Central memory CD8-positive, alpha-beta T cell (primary cell): ENCODE measurements at places on chromosomes 1 and 21.

DNA sequence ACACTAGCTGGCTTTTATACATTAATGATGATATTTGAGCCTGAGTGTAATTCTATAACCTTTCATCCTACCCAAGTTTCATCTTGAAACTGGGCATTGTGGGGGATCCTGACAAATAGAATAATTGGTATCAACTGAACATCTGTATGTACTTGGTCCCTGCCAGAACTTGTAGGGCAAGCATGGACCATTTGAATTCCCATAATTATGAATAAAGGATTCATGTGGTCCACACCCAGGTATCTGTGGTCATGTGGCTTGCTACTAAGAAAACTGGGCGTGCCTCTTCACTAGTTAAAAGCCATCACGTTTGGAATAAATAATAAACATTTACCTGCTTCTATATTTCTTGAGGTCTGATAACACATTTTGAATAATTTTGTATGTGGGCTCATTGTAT is 20.6 kb upstream of the VTCN1 start:
- DNase-seq: no peak

- no peak for DNase-seq
Observed at GRCh38 chr21:36705679-36706481, 7.0 kb downstream of the SIM2 start.

- DNase-seq: no peak
Observed at GRCh38 chr1:67674260-67675011, 10.6 kb upstream of the GADD45A start.

- no peak for DNase-seq
Observed at GRCh38 chr21:26920055-26920454, 46.8 kb downstream of the ADAMTS5 start.

GRCh38 chr1:243520831-243521230 is 265.0 kb downstream of the SDCCAG8 start:
- DNase-seq: no peak

DNA sequence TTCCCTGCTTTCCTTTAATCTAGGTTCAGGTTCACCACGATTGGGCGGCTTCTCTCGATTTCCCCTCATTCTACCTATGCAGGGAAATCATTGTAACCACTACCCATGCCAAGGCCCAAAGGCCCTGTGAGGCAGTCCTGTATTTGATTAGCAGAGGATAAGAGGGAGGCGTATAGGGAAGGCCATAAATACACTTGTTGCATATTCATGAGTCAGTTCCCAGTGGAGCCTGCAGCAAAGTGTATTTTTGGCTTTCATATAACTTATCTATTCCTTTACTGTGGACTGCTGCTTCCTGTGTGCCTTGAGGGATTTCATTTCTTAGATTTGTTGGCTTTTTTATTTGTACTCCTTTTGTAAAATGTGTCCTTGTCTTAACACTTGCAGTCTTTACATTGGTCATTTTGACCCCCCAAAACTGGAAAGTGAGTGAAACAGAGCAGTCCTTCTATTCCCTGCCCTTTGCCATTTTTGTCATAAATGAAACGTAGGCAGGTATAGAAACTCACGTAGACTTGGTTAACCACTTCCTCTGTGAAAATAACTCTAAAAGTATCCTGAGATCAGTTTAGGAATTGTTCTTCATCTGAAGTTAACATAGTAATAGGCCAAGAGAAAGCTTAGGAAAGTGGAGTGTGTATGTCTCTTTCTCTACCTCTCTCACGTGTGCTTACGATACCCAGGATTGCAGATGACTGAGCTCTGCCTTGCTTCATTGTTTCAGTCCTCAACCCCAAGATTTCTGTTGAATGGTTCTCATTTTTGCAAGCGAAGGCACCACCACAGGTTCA is 19.6 kb upstream of the KCNQ4 start:
- DNase-seq: no peak

- peak; percentile 45 for DNase-seq
Observed at GRCh38 chr1:167627865-167628641, 2.0 kb upstream of the RCSD1 start.

- DNase-seq: no peak
Observed at GRCh38 chr1:54865238-54866073, 21.5 kb downstream of the DHCR24 start.

DNA sequence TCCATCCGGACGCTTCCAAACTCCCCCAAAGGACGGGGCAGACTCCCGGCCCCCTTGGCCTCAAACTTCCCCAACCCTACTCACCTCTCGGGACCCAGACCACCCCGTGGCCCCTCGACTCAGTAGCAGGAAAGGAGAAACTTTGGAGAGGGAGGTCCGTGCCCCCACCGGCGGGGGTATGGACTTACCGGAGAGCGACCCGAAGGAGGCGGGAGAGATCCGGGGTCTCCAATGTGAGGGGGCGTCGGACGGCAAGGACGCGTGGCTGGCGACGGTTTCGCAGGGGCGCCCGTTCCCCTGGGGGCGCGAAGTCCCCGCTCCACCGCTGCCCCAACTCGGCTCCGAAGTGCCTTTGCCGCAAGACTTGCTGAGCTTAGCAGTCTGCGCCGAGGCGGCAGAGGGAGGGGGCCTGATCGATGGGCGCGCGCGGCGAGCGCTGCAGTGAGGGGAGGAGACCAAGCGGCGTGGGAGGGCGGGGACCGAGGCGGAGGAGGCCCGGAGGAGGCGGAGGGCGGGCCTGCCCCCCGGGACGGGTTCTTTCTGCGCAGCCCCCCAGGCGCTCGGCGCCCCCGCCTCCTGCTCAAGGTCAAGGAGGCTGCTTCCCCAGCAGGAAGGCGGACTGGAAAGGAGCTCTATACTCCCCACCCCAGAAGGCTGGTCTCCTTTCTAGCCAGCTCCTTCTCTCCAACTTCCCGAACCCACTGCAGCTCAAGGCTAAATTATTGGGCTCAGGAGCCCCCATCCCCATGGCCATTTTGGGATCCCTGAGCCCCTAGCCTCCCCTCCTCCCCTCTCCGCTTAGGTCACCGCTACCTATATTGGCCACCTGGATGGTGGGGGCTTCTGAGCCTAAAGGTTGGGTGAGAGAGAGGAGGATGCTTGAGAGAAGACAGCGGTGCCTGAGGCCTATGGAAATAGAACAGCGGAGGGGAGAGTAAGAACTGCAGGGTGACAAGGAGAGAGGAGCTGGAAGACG is at the start of gene SYT2:
SYT2 (minus strand) TSS at position 385 of the 976 bp plus-strand sequence. CDS start 104,682 bp downstream, outside the sequence.
- DNase-seq: no peak

- DNase-seq: no peak
Observed at GRCh38 chr1:201448990-201449389, 20.0 kb downstream of the PHLDA3 start.

- no peak for DNase-seq
Observed at GRCh38 chr1:225228871-225229303, 199.0 kb downstream of the LBR start.

- DNase-seq: peak; percentile 44
Observed at GRCh38 chr1:206725109-206725963, 40.6 kb downstream of the MAPKAPK2 start.

DNA sequence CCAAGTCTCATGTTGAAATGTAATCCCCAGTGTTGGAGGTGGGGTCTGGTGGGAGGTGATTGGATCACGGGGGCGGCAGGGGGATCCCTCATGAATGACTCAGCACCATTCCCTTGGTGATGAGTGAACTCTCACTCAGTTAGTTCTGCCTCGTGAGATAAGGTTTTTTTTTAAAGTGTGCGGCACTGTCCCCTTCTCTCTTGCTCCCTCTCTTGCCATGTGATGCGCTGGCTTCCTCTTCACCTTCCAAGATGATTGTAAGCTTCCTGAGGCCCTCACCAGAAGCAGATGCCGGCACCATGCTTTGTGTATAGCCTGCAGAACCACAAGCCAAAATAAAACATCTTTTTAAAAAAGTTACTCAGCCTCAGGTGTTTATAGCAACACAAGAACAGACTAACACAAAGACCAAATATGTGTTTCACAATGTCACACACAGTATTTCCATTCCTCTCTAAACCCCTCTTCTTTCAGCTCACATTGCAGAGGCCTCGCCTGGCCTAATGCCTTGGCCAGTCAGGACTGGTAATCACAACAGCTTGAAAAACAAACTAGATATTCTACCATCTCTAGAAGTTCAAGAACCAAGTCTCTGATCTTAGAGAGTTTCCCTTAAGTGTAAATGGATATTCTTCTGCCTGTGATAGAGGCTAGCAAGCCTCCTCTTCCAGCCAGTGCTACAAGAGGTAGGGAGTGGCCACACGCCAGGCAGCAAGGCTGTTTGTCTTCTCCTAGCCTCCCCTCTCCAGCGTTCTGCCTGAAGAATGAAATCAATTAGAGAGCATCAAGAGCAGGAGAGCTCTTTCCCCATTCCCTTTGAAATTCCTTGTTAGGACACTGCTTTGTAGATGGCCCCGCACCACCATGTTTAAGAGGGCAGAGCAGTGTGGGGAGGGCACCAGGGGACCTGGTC is 19.6 kb upstream of the RAP1A start:
- DNase-seq: no peak

- no peak for DNase-seq
Observed at GRCh38 chr1:3483801-3484444, 29.5 kb downstream of the ARHGEF16 start.

DNA sequence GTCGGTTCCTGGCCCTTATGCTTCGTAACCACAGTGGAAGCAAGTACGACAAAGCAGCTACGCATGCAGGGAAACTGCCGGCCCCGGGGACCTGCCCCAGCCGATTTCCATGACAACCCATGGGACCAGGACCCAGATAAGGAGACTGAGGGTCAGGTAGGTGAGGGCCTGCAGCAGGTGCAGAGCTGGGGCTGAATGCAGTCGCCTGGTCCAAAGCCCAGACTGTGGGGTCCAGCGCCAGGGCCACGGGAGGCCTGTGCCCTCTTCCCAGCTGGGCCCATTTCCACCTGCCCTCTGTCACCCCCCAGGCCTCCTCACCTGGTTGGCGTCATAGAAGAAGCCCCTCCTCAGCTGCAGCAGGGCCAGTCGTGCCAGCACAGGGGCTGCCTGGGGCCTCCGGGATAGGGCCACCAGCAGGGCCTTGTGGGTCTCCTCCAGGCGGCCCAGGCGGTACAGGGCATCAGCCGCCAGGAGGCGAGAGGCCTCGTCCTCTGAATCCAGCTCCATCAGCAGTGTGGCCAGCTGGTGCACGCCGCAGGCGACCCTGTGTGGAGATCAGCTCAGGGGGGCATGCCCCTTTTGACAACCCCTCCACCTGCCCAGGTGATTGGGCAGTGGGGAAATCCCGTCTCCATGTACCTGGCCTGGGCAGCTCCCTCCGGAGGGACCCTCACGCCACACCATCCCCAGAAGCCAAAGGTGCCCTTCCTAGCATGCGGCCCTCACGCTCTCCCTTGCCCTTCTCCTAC is 14.2 kb downstream of the TTC34 start:
- no peak for DNase-seq

DNA sequence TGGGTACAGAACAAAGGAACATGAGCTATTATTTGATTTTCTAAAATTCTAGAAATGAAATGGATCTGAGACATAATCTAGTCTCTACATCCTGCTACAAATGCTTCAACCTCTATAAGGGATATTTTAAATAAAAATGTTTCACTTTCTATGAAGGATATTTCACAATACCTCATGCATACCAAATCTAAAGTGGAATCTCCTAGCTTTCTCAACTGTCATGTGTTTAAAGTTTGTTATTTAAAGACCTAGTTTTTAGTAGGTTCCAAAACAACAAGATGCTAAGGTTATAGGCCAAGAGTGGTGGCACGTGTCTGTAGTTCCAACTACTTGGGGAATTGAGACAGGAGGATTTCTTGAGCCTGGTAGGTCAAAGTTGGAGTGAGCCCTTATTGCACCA is 47.6 kb downstream of the KDM5B start:
- DNase-seq: no peak

DNA sequence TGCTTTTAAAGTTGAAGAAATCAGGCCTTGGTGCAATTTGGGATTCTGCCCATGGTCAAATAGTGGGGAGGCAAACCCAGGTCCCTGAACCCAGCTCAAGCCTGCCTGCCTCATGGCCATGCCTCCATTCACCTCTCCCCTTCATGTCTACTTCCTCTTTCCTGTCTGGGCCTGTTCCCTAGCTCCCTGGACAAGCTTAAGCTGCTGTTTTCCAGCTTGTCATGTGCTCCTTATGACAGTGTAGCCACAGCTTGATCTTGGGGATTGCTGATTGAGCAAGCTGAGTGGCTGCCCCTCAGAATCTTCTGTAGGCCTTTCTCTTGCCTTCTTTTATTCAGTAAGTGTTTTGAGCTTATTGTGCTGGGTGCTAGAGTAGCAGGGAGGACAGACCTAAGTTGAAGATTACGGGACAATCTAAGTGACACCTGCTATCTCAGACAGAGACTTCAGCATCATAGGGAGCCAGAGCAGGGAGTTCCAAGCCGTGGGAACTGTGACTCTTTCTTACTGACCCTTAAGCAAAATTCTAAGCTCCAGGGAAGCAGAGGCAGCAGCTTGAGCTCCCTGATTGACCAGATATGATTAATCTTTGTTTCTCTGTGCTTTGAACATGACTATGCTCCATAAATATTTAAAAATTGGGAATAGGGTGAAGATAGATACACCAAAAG is 520 bp upstream of the MR1 start:
- DNase-seq: peak; percentile 39

DNA sequence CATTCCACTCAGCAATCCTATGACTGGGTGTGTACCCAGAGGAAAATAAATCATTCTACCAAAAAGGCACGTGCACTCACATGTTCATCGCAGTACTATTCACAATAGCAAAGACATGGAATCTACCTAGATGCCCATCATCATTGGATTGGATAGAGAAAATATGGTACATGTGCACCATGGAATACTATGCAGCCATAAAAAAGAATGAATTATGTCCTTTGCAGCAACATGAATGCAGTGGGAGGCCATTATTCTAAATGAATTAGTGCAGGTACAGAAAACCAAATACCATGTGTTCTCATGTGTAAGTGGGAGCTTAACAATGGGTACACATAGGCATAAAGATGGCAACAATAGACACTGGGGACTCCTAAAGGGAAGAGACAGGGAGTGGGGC is 39.9 kb upstream of the SLC35F3 start:
- no peak for DNase-seq

DNA sequence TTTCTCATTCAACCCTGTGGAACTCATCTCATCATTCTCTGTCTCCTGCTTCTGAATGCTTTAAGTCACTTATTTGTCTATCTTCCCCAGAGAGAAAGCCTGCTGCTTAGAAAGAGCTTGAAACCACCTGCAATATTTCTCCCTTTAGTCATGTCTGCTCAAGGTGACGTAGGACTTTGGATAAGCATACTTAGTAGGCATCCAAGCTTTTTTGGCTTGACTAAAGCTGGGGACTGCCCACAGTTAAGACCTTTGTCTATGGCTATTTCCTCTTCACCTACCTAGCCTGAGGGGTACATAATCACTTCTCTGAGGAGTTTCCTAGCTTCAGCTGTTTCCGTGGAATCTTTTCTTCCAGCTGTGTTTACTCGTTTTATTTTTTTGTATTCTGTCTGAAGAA is 665.8 kb upstream of the CAMK1G start:
- DNase-seq: no peak

DNA sequence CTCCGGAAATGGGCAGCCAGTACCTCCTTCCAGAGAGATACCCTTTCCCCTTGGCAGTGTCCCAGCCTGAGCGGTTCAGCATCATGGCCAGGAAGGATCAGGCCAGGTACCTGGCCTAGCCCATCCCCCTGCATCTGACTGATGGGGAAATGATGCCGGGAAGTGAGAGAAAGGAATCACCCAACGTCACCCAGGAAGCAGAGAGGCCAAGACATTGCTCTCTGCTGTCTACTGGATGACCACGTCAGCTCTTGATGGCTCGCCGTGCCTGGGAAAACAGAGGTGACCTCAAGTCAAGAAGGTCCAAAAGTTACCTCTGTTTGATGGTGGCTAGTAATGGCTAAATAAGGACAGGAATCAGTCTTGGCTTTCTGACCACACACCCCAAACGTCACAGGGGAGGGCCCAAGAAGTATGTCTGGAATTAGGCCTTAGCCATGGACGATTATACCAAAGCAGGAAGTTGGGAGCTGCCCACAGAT is 79.0 kb downstream of the MRPL37 start:
- DNase-seq: no peak

- DNase-seq: no peak
Observed at GRCh38 chr1:68906431-68906830, 409.5 kb upstream of the DEPDC1 start.

GRCh38 chr1:26677306-26678115 is 18.3 kb upstream of the ARID1A start:
- no peak for DNase-seq
